Activated T-cell treated with anti-CD3 and anti-CD28 coated beads for 4 hours (primary cell): ENCODE measurements at places on chromosomes 1 and 21.

DNA sequence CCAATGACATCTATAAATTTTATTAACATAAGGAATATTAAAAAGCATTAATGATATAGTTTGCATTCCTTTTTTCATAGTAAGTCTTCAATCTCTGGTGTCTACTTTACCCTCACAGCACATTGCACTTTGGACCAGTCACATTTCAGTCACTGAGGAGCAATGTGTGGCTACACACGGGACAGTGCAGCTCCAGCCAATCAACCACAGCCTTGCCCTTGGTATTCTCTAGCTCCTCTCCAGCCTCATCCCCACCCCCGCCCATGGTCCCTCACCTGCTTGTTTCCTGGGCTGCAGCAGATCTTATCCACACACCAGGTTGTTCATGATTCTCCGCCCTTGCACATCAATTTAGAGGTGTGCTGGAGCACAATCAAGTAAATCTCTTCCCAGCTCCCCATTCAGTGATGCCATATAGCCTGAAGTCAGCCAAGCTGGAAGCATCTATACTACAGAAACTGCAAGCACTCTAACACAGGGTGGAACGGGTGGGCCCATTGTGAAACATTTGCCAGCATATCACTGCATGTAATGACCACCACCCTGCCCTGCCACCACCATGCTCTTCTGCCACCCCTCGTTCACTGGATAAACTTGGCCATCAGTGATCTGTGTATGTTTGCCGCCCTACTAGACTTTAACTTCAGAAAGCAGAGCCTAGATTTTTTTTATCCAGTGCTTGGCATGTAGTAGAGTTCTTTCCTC, 93.0 kb upstream of the SLC44A3 start:
- no peak for DNase-seq

GRCh38 chr1:165143437-165144065, 213.0 kb downstream of the LMX1A start:
- no peak for DNase-seq

- DNase-seq: no peak
Measured at GRCh38 chr1:203251466-203251865, 22.0 kb upstream of the CHIT1 start.

DNA sequence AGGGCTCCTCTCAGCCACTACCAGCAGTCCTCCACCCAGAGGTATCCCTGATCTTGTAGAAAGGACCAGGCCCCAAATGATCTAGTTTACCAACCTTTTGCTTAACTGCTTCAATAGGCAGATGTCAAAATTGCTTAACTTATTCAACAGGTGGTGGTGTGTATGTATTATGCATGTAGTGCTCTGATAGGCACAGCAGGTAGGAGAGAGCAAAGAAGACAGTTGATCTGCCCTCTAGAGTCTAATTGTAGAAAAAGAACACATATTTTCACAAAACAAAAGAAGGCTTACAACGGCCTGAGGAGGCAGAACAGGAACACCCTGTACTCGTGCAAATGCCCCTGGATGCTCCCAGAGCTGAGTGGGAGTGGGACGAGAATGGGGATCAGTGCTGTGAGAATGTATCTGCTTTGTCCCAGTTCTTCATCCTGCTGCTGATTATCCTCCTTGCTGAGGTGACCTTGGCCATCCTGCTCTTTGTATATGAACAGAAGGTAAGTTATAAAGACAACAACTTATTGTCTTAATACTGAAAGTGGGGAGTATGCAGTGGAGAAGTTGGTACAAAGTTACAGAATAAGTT, 21.1 kb downstream of the CD53 start:
- no peak for DNase-seq

- DNase-seq: no peak
Measured at GRCh38 chr1:44829506-44830384, 13.3 kb downstream of the PTCH2 start.

DNA sequence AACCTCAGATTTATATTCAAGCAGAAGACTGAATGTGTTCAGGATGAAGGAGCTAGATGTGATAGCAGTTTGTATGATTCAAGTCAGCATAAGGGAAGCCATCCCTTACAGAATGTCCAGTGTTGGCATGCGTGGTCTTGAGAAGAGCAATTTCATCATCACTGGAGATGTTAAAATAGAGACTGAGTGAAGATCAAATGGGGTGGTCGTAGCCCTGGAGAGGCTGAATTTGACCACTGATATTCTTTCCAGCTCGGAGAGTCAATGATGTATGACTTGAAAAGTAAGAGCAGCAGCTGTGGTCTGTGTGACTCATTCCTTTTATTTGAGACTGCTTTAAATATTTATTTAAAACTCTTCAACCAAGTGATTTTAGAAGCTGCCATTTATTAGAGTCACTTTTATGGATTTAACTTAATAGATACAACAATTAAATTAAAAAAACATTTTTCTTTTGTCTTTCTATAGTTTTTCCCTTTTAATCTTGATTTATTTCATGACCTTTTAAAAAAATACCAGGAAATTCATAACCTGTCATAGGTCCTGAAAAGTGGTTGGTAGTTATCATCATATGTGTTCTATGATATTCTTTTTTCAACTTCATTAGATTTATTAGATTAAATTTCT, 15.5 kb downstream of the FMN2 start:
- no peak for DNase-seq

GRCh38 chr1:151072224-151072623, 1.7 kb downstream of the GABPB2 start:
- no peak for DNase-seq

DNA sequence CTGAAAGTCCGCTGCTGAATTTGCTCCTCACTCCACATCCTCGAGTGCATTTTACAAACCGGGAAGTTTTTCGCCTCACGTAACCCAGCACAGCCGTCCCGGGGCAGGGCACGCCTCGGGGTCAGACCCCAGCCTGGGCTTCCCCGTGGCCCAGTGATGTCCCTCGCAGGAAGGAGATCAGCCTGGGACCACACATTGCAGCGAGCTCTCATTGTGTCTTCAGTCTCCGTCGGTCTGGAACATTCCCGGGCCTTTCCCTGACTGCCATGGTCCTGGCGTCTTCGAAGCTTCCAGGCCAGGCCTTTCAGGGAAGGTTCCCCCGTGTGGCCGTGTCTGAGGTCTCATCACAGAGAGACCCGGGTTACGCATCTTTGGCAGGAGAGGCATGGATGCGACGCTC, 43.5 kb downstream of the MORN1 start:
- no peak for DNase-seq

DNA sequence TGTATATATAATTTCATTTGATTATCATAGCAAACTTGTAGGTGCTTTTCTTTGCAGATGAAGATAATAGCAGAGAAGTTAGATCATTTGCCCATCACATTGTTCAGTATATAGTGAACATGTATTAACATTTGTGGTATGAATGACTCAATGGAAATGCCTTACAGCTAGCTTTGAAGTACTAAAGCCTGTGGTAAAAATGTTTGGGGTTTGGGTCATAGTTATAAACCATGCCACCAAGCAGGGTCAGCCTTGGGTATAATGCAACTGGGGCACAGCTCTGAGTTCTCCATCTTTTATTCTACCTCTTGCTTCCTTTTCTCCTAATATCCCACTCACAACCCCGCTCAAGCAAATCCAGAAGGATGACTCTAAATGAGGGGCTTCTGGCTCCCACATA, 141.6 kb downstream of the KCNT2 start:
- DNase-seq: no peak

DNA sequence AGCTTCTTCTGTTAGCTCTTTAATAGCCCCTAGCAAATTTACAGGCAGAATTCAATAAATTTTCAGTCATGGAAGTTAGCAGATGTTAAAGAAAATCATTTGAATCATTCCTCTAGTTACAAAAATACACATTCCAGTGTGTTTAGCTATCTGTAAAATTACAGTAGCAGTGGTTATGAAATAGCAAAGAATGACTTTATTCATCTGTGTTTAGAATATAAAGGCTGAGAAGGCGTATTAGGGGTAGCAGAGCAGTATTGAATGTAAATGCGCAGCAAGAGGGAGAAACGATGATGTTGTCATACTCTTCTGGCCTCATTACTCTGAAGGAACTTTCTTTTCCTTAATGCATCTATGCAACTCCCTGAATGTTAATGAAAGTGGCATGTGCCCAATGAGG, 106.2 kb upstream of the CYYR1 start:
- DNase-seq: no peak

- DNase-seq: no peak
Measured at GRCh38 chr1:231515748-231516147, 12.7 kb upstream of the TSNAX start.

DNA sequence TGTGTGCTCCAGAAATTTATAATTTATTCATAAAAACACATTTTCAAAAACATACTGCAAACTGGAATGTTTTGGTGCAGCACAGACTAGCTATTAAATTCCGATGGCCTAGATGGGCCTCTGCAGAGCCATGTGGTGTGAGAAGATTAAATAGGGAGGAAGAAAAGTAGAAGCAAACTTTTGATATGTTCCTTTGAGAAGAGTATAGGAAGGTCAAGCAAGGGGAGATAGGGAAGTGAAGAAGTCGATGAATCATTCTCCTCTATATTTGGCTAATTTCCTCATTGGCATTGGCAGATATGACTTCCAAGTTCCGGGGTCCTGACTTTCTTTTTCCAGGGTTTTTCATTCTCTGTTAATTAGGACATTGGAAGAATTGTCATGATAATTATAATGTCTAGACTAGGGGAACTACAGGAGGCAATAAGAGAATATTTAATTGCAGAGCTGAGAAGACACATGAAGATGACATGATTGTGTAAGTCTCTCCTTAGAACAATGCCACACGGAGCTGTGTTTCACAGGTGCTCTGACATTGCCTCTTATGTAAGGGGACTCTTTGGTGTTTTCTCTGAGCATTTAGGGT, 19.3 kb upstream of the ZNF326 start:
- no peak for DNase-seq

- no peak for DNase-seq
Measured at GRCh38 chr1:203509135-203509534, 15.2 kb downstream of the OPTC start.

- DNase-seq: no peak
Measured at GRCh38 chr1:38028671-38029070, 16.1 kb downstream of the UTP11 start.
